ENCODE measurements at places on chromosomes 16 and 17. TPM values are rescaled to one million over a fixed set of nuclear protein-coding genes. Genes with fewer than 3 reads are reported as not detected.
A peak's percentile ranks its signal among the peaks of the same experiment; 100 is the strongest.

DNA sequence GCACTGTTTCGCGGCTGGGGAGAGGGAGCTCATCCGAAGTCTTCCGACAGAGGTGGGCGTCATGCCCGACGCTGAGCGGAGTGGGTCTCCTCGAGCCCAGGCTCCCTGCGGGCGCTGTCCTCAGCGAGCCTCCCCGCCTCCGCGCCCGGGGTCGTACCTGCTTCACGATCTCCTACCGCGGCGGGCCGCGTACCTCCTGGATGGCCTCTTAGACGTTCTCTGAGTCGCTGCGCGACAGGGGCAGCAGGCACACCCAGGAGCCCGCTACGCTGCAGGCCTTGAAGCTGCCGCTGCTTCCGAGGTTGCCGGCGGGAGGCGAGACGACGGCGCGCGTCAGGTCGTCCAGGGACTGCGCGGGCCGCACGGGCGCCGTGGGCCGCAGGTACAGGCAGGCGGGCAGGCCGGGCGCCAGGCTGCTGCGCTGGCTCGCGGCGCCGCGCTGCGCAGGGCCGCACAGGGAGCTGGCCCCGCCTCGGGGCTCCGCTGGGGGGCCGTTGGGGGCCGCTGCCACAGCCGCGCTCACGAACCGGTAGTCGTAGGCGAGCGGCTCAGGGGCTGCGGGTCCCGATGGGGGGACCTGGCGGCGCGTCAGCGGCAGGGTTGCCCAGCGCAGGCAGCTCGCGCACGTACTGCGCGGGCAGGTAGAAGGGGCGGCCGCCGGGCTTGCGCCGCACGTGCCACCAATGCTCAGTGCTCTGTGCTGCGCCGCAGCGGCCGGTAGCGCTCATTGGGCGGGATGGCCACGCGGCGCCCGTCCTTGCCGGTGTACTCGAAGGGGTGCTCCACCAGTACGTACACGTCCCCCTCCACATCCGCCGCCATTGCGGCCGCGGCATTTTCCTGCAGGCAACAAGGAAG is 116.4 kb upstream of the SMURF2 start:
- no peak for ATAC-seq

TAF1C gene
- 36.6 TPM for total RNA-seq

TPSD1 gene
- total RNA-seq = 3.7 TPM

DNA sequence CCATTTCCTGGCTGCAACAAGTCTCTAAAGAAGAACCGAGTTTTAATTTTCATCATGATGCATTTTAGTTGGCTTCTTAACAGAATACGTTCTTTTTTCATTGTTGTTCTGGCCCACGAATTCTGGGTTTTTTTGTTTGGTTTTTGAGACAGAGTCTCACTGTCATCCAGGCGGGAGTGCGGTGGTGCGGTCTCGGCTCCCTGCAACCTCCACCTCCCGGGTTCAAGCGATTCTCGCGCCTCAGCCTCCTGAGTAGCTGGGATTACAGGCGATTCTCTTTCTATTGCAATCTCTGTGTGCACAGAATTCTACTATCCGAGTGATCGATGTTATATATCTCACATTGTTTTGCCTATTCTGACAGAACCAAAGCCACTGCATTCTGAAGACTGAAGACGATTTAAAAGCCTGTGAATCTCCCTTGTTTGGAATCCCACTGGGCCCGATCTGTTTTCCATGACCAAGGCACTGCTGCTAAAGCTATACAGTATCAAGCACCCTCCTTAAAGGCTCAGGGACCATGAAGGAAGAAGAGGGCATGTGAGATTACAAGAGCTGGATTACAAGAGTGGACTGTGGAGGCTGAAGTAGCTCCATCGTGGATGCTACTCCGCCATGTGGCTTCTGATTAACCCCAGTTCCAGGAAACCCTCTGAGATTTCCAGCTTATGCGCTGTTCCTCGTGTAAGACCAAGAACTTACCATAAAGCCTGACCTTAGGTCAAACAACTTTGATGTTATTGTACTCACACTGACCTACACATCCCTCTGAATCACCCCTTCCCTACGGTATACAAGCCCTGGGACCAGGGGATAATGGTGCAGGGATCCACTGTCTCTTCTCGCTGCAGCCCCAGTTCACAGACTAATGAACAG is 44.3 kb downstream of the ADCY9 start:
- ATAC-seq = no peak

GRCh38 chr17:17376362-17376761 is 73.2 kb downstream of the NT5M start:
- ATAC-seq = peak; percentile 48

GRCh38 chr17:28507567-28508203 is 1.5 kb downstream of the FOXN1 start:
- no peak for ATAC-seq

- no peak for ATAC-seq
Observed at GRCh38 chr17:18921912-18922451, 30.0 kb upstream of the SLC5A10 start.

DNA sequence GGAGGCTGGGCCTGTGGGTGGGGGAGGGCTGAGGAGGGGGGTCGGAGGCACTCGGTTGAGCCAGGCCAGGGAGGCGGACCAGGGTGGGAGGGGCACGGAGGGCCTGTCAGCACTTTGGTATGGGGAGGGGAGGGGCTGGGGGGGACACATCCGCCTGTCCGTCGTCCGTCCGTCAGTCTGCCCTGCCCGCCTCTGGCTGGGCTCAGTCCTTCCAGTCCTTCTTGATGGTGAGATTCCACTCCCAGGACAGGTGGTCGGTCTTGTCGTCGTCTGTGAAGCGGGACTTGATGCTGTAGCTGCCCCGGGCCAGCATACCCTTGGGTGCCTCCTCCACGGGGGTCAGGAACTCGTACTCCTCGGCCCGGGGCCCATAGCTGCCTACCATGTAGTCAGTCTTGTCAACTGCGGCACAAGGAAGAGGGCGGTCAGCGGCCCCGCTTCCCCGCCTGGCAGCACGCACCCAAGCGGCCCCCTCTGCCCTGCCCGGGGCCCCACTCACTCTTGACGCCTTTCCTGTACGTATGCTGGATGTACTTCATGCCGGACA is 2.4 kb downstream of the ARHGDIA start:
- ATAC-seq = peak; percentile 18

DNA sequence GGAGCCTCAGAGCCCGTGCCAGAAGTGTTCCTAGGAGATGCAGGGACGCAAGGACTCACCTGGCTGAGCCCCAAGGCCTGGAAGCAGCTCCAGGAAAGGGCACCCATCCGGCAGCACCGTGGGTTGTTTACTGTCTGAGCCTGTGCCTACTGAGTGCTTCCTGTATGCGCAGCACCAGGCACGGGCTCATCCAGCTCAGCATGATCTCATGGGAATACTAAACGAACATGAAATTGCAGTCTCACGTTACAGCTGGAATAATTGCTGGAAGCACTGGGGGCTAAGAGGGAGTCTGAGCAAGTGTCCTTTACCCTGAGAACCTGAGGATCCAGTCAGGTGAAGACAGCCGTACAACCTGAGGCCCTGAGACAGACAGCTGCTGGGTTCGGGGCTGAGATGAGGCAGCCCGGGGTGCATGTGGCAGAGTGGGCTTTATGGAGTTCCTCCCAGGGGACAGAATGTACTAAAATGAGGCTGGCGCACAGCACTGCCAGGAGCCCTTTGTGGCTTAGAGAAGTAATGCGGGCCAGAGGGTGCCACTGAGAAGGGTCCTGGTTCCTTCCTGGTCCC is 5.4 kb downstream of the CTRL start:
- no peak for ATAC-seq

- no peak for ATAC-seq
Observed at GRCh38 chr17:19541445-19541844, 7.8 kb downstream of the SLC47A1 start.

DNA sequence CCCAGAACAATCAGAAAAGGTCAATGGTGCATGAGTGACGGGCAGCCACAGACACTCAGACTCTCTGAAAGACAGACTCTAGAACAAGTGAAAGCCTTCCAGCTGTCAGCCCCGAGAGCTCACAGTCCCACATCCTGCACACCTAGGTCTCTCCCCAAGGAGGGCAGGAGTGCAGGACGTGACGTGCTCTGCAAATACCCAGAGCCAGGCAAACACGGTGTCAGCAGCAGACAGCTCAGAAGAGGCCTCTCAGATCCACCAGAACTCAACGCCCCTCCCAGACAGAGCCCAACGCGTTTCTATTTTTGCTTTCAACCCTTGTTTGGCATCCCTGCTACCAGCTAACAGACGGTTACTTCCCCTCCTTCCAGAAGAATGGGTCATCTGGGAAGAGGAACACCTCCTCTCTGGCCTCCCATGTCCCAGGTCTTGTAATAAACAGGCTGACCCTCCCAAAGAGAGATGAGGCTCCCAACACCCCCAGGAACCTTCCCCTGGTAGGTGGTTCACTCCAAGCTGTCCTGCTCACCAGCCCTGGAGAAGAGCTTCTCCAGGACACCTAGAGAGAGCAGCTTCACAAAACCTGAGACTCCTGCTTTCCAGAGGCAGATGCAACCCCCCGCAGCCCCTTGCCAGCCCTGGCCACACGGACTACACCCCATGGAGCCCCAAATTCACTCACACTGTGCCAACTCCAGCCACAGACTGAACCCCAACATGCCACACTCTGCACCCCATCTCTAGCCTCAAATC is 7.6 kb downstream of the PITPNM3 start:
- ATAC-seq = peak; percentile 87

GRCh38 chr17:37642681-37643080 is 565 bp downstream of the DDX52 start:
- no peak for ATAC-seq
